Cerebellum (tissue), 4 donors: ENCODE measurements at places on chromosomes 1 and 21. TPM values are rescaled to one million over a fixed set of nuclear protein-coding genes. Genes with fewer than 3 reads are reported as not detected.

KCNH1 gene
- total RNA-seq, result 12.1 TPM

PLA2G2D gene
- not detected for total RNA-seq

ESPN gene
- 0.18 TPM for total RNA-seq

PTPRU gene
- 13.3 TPM for total RNA-seq

SNAPIN gene
- total RNA-seq, result 32.0 TPM

PKNOX1 gene
- 21.1 TPM for total RNA-seq

ZYG11A gene
- 0.64 TPM for total RNA-seq

TMEM53 gene
- 4.7 TPM for total RNA-seq

HRNR gene
- not detected for total RNA-seq

CITED4 gene
- total RNA-seq, result 2.0 TPM

ESRRG gene
- 131 TPM for total RNA-seq

OR2L13 gene
- total RNA-seq, result 2.6 TPM
